Aorta (tissue), 5 donors: ENCODE measurements at places on chromosomes 12 and 14. TPM values are rescaled to one million over a fixed set of nuclear protein-coding genes. Genes with fewer than 3 reads are reported as not detected.
A peak's percentile ranks its signal among the peaks of the same experiment; 100 is the strongest.

DNA sequence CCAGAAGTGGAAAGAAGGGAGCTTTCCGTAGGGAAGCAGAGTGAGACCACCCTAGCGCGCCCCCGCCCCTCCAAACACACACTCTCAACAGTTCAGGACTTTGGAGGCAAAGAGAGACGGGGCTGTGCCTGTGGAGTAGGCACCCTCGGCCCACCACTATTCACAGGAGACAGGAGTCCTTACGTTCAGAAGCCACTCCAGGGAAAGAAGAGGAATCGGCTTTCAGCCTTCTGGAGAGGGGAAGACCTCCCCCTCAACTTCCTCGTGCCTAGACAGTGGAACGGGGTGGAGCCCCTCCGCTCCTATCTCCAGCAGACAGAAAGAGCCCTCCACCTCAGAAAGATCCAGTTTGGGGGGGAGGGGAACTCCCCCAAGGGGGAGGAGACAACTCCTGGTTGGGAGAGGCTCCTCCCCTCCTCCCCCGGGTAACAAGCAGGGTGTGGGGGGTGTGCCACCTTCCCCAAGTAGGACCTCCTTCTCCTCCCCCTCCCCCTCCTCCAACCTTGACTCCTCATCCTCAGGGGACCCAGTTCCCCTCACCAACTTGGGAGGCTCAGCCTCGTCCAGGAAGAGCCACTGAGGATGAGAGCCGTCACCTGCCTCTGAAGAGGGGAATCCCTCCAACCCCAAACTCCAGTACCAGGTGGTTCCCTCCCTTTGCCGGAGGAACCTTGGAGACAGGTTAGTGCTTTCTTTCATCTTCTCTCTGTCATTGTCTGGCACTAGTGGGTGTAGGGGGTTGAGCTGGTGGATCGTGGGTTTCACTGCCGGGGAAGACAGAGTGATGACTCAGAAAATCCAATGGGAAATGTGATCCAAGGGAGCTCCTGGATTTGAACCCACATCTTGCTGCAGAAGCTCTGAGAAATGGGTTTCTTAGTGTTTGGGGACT is 883 bp downstream of the FOXJ2 start:
- peak overlapping the region; percentile 99 for H3K4me3 ChIP-seq
- peak overlapping the region; percentile 94 for H3K27ac ChIP-seq
- no peaks in the 10 kb centered on the region for H3K36me3 ChIP-seq
- DNase-seq: peak; percentile 76
- no peaks in the 10 kb centered on the region for H3K27me3 ChIP-seq

The GALNT16 gene
- 6.5 TPM for polyA plus RNA-seq

DNA sequence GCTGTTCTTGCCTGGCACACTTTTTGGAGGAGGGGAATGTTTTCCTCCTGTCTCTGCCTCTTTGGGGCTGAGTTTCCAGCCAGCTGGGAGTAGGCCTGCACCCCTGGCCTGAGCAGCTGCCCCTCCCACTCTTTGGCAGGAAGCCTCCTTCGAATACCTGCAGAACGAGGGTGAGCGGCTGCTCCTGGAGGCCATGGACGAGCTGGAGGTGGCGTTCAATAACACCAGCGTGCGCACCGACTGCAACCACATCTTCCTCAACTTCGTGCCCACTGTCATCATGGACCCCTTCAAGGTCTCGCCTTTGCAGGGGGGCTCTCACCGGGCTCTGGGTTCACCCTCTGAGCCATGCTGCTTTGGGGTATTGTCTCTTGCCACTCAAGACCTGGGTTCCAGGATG is 69.4 kb downstream of the FOXN4 start:
- DNase-seq: no peak
- H3K4me1 ChIP-seq: no peaks in the 10 kb centered on the region
- no peak overlapping the region for H3K27ac ChIP-seq
- peaks cover 10% of the 10 kb centered on the region for H3K36me3 ChIP-seq
- H3K27me3 ChIP-seq: no peaks in the 10 kb centered on the region

DNA sequence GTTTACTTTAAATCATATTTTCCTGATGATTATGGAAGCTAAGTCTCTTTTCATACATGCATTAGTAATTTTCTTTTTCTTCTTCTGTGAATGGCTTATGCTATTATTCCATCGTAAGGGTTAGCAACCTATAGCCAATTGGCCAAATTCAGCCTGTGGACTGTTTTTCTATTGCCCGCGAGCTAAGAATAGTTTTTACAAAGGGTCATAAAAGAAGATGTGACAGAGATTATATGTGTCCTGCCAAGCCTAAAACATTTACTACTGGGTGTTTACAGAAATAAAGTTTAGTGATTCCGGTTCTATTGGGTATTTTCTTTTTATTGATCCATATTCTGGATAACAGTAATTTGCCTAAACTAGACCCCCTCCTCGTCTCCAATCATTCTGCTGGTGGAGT is 268.8 kb upstream of the DIO3 start:
- H3K27me3 ChIP-seq: no peaks in the 10 kb centered on the region
- no peak for DNase-seq
- no peak overlapping the region for H3K27ac ChIP-seq
- H3K4me3 ChIP-seq: no peak overlapping the region

- H3K36me3 ChIP-seq: no peaks in the 10 kb centered on the region
- H3K4me1 ChIP-seq: no peaks in the 10 kb centered on the region
- H3K27me3 ChIP-seq: no peaks in the 10 kb centered on the region
- no peak overlapping the region for H3K27ac ChIP-seq
These were observed 194.9 kb downstream of the DUSP6 start for GRCh38 chr12:89157413-89157812.

DNA sequence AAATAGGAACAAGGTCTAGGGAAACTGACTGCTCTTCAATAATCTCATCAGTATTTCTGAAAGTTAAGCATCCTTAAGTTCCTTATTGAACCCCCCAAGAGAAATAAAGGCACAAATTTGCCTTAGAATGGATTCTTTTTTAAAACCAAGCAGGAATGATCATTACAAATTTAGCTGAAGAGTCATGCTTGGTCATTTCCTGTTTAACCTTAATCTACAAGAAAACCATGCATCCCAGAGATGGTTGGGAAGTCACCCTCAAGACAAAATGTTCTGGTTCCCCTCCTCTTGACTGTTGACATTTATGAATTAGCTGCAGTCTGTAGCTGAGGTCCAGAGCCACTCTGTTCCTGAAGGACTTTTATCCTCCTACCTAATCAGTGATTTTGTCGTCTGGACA is 291.8 kb upstream of the G2E3 start:
- no peak overlapping the region for H3K4me3 ChIP-seq
- H3K36me3 ChIP-seq: no peaks in the 10 kb centered on the region
- H3K27me3 ChIP-seq: no peaks in the 10 kb centered on the region
- H3K27ac ChIP-seq: no peak overlapping the region

- DNase-seq: peak; percentile 73
- no peaks in the 10 kb centered on the region for H3K27me3 ChIP-seq
- H3K27ac ChIP-seq: peak overlapping the region; percentile 35
- no peaks in the 10 kb centered on the region for H3K4me1 ChIP-seq
These were observed 911 bp upstream of the SCNN1A start for GRCh38 chr12:6376079-6376869.

The PLA2G1B gene
- 3.9 TPM for polyA plus RNA-seq

DNA sequence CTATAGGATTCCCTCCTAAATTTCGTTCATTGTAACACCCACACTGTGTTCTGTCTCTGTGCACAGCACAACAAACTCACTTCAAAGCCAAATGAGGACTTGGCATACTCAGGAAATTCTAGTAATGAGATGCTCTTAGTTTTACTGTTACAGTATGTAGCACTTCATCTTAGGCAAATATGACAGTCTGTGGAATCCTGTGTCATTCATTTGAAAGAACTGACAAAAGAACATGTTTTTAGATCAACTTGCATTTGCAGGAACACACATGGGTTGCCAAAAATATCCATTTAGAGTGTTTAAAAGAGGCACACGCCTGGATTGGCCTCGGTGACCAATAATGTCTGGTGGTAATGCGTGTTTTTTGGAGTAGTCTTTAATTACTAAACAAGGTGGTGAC is 56.5 kb downstream of the PDE3A start:
- H3K27ac ChIP-seq: no peak overlapping the region
- no peaks in the 10 kb centered on the region for H3K27me3 ChIP-seq
- H3K4me3 ChIP-seq: no peak overlapping the region
- H3K4me1 ChIP-seq: peaks cover 8% of the 10 kb centered on the region
- no peak for DNase-seq

DNA sequence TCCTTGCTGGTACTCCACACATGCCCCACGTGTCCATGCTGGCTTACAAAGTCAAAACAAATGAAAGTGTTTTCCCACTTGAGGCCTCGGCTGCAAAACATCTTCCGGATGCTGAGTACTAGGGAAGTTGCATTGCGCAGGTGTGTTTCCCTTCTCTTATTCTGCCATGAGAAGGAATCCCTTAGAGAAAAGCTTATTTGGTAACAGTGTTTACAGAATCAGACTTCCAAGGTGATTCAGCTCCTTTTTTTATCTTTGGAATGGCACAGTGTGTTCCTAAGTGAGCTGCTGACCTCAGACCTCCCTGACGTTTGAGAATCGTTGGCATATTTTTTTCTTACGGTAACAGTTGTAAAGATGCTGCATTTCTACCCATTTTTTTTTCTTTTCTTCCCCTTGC is 211.3 kb downstream of the ESR2 start:
- peaks cover 9% of the 10 kb centered on the region for H3K36me3 ChIP-seq
- H3K4me1 ChIP-seq: peaks cover 5% of the 10 kb centered on the region
- peak overlapping the region; percentile 96 for H3K27ac ChIP-seq
- H3K4me3 ChIP-seq: no peak overlapping the region
- DNase-seq: no peak

DNA sequence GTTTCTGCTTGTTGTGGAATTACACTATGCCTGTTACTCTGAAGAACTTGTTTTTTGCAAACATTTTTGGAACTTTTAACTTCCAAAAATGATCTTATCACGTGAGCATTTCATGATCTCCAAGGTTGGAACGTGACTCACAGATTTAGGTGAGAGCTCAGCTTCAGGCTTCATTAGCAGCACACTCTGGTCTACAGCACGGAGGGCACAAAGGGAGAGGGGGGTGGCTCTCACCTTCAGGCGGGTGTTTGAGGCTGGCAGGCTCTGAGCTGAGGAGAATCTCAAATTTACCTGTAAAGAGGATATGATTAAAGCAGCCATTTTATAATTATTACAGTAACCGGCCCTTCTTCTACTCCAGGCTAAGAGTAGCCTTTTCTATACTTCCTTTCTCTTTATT is 45.3 kb upstream of the PZP start:
- no peaks in the 10 kb centered on the region for H3K36me3 ChIP-seq
- H3K4me3 ChIP-seq: no peak overlapping the region
- no peaks in the 10 kb centered on the region for H3K4me1 ChIP-seq
- DNase-seq: no peak

GRCh38 chr12:109637348-109637747 is 63.8 kb downstream of the MVK start:
- DNase-seq: no peak
- H3K27me3 ChIP-seq: no peaks in the 10 kb centered on the region
- no peak overlapping the region for H3K27ac ChIP-seq

The ANKRD33 gene
- polyA plus RNA-seq: not detected

The GARIN6 gene
- polyA plus RNA-seq: not detected

The MIS18BP1 gene
- polyA plus RNA-seq: 23.8 TPM

The CAPS2 gene
- polyA plus RNA-seq: 5.7 TPM
